ENCODE measurements at places on chromosomes 4 and X. TPM values are rescaled to one million over a fixed set of nuclear protein-coding genes. Genes with fewer than 3 reads are reported as not detected.
A peak's percentile ranks its signal among the peaks of the same experiment; 100 is the strongest.

GRCh38 chr4:110152386-110152785 lies 46.0 kb downstream of the ELOVL6 start:
- DNase-seq: no peak

DNA sequence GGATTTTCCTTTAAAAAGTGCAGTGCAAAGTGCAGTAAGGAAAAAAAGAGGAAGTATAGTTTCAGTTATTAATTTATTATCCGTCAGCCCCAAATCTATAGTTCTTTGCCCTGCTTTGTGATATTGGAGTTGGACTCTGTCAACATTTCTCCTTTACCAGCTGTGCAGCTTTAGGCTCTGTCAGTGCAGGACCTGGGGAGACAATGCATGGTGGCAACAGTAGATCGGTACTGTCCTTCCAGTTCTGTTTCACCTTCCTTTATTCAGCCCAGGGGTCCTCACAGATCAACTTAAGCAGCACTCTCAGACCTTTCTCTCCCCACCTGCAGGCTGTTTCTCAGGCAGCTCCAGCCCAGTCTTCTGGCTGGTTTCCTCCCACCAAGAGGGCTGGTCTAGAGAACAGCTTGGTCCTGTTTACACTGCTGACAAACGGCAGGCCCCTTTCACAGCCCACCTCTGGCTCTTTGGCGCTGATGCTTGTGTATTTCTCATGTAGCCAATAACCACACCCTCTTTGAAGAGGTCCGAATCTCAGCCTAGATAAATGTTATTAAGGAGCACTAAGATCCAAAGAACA lies 71.6 kb downstream of the MCUB start:
- DNase-seq: peak; percentile 39

GRCh38 chr4:78764498-78764961 lies 11.6 kb upstream of the BMP2K start:
- no peak for DNase-seq

DNA sequence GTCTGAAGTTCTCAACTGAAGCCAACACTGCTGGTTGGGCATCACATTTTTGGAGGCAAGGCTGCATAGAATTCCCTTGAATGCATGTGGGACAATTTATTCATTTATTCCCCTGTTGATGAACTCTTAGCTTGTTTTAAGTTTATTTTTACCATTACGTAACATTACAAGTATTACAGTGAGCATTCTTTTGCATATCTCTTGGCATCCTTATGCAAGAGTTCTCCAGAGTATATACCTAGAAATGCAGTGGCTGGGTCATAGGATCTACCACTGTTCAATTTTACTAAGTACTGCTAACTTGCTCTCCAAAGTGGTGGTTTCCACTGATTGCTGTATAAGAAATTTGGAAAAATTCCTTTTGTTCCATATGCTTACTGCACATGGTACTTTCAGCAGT lies 66.5 kb downstream of the UCHL1 start:
- DNase-seq: no peak

DNA sequence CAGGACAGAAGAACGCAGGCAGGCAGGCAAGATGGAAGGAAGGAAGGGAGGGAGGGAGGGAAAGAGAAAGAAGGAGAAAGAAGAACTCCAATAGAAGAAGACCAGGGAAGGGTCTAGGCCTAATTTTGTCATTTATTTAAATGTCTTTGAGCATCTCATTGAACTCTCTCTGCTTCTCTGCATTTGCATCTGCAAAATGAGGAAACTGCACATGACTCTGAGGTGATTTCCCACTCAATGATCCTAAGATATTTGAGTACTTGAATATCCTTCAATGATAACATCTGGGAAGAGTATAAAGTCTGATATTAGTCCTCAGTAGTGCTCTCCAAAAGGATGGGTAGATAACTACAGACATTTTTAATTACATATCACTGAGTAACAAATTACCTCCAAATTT lies 33.1 kb upstream of the RBPJ start:
- no peak for DNase-seq

GRCh38 chr4:60611762-60612496 lies 588.2 kb upstream of the ADGRL3 start:
- no peak for DNase-seq

- DNase-seq: no peak
Observed at GRCh38 chr4:37236165-37236564, 8.4 kb upstream of the NWD2 start.

GRCh38 chr4:120517966-120518365 lies 404.6 kb downstream of the PRDM5 start:
- DNase-seq: peak; percentile 30

DNA sequence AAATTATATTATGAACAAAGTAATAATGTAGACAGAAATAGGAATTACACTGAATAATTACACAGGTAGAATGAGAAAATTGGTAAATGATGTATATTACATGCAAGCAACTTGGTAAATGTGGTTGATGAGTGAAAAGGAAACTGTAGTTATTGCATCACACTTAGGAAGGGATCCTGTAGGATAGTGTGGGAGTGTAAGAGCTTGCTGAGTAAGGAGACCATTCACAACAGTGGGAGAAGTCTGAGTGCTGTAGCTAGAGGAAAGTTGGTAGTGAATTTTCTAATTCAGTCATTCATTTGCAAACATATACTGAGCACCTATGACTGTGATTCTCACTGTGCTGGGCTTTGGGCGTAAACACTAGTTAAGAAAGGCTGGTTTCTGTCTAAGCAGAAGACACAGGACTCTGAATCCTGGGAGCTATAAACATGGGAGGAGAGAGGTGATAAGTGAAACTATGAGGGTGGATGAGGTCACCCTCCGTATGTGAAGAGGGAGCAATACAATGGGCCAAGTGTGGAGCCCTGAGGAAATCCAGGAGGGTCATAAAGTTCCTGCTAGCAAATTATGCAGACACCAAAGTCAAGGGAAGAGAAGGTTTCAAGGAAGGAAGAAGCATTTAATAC lies 14.2 kb upstream of the CPE start:
- no peak for DNase-seq

DNA sequence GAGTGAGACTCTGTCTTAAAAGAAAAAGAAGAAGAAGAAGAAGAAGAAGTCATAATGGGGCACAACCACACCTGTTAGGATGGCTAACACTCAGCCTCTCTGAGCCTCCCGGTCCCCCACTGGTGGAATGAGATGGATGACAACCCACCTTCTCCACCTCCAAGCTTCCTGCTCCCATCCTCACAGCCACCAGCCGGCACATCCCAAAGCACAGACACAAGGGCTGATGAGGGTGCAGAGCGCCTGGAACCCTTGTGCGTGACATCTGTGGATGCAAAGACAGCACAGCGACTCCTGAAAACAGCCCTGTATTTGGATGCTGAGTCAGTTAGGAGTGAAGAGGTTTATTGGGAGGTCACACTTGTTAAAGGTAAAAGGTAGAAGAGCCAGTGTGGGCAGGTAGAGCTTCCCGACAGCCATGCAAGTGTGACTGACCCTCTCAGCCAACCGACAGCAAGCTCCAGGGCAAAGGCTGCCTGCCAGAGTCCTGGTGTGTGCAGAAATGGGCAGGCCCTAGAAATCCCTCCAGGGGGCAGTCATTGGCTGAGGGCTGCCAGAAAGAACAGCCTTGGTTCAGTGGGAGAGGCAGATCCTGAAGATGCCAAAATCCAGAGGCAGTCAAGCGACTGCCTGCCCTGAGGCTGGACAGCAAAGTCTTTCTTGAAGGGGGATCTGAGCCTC lies 26.6 kb upstream of the MAN2B2 start:
- DNase-seq: peak; percentile 10

GRCh38 chr4:123555807-123556273 lies 159.2 kb downstream of the SPRY1 start:
- no peak for DNase-seq

DNA sequence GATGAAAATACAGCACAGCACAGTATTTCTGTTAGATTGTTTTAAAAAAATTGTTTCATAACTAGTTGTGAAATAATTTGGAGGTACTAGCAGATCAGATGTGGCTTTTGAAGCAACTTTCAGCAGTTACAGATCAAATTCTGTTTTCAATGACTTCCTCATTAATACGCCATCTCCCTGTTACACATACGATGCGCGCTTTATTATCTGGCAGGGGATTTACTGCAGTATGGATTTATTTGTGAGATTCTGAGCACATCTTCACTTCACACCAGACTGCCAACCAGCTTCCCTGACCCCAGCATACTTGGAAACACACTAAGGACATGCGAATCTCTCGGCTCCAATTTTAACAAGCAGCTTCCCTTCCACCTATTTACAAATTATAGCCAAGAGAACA lies 235.5 kb upstream of the DIAPH2 start:
- no peak for DNase-seq

Gene MEPE
- polyA plus RNA-seq: 0.02 TPM

Gene AKAP14
- polyA plus RNA-seq: 7.6 TPM

Gene ARSJ
- 5.1 TPM for polyA plus RNA-seq

Gene USP51
- polyA plus RNA-seq: 1.3 TPM

Gene EFHC2
- polyA plus RNA-seq: 2.4 TPM

Gene UGT2B15
- polyA plus RNA-seq: 0.06 TPM

Gene ARX
- polyA plus RNA-seq: 0.43 TPM

Gene CENPVL1
- polyA plus RNA-seq: not detected

All from lung (tissue), 17 donors.